ENCODE measurements at places on chromosomes 7 and 10.
A peak's percentile ranks its signal among the peaks of the same experiment; 100 is the strongest.

DNA sequence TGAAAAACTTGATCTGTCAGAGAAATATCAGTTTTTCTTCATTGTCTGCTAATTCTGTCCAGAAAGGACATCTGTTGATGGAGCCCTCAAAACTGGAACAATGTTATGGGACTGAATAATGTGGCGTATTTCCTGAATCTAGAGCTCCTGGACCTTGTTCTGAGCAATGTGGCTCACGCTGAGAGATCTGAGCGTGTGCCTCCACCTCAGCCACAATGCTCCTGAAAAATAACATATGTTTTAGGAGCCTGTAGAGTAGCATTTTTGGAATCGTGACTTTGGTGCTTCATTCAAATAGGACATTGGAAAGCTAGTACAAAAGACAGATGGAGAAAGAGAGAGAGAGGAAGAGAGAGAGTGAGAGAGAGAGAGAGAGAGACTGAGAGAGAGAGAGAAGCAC is 110.3 kb downstream of the BMPER start:
- DNase-seq: no peak

GRCh38 chr7:148623586-148624282 is 33.2 kb downstream of the C7orf33 start:
- DNase-seq: peak; percentile 26

GRCh38 chr10:74150204-74150989 is at the start of gene AP3M1:
Gene AP3M1, minus strand, starts transcription at chr10:74150828. Its CDS starts 12,449 bp downstream, at chr10:74138379.
- no peak for DNase-seq

GRCh38 chr10:126101736-126102135 is 205.4 kb downstream of the FANK1 start:
- no peak for DNase-seq

DNA sequence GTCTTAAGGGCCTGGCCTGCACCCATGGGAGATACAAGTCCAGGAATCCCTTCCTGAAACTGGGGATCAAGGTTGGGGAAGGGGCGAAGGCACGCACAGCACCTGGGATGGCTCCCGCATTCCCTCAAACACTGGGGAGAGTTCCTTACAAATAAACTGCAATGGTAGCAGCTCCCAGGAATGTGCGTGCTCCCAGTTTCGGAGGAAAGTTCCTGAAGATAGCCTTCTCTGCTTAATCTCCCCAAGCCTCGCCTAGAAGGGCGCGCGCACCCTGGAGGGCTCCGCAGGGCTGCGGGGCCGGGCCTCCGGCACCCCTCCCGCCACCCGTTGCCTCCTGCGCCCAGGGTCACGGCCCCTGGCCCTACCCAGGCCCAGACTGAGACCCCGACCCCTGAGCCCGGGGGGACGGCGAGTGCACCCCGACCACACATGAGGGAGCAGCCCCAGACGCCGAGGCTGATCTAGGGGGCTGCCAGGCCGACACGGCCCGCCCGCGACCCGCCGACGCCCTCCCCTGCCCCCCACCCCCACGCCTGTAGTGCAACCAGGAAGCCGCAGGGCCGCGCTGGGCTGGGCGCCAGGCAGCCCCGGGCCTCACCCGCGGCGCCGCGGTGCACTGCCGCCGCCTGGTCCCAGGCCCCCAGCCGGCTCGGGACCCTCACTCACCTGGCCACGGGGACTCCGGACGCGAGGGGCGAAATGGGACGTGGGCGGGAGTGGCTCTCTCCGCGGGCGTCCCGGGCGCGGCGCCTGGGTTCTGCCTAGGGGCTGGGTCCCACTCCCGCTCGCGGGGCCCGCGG is 460 bp downstream of the ANXA11 start:
- DNase-seq: no peak

DNA sequence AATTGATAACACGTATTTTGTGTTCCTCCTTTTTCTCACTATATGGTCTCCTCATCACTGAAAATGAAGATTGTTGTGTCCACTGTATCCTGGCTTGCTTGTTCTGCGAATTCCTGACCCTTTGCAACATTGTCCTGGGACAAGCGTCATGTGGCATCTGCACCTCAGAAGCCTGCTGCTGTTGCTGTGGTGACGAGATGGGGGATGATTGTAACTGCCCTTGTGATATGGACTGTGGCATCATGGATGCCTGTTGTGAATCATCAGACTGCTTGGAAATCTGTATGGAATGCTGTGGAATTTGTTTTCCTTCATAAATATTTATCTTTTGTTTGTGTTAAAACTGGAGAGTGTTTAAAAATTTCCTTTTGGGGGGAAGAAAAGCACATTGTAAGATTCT is 93.7 kb downstream of the MDFIC start:
- peak; percentile 65 for DNase-seq

GRCh38 chr10:47039562-47039913 is 128.3 kb downstream of the PTPN20 start:
- DNase-seq: no peak

DNA sequence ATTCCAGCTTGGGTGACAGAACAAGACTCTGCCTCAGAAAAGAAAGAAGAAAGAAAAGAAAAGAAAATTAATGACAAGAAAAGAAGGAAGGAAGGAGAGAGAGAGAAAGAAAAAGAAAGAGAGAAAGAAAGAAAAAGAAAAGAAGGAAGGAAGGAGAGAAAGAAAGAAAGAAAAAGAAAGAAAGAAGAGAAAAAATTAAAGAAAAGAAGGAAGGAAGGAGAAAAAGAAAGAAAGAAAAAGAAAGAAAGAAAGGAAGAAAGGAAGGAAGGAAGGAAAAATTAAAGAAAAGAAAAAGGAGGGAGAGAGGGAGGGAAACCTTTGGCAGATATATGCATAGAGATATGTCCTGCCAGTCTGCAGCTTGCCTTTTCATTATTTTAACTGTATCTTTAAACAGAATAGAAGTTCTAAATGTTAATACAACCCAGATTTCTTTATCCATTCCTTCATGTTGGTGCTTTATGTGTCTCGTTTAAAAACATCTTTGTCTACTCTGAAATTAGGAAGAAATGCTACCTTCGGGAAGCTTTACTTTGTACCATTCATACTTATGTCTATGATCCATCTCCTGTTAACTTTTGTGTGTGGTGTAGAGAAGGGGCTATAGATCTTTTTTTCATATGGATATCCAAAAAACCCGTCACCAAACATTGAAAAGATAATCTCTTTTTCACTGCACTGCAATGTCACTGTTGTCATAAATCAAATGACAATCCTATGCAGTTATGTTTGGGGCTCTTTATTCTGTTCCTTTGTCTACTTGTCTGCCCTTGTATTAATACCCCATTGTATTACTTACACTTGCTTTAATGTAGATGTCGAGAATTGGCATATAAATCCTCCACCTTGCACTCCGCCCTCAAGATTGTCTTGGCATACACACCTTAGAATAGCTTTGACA is 70.8 kb downstream of the VSTM4 start:
- no peak for DNase-seq

- peak; percentile 48 for DNase-seq
These were observed 107.1 kb upstream of the FAM20C start for GRCh38 chr7:85074-85882.

DNA sequence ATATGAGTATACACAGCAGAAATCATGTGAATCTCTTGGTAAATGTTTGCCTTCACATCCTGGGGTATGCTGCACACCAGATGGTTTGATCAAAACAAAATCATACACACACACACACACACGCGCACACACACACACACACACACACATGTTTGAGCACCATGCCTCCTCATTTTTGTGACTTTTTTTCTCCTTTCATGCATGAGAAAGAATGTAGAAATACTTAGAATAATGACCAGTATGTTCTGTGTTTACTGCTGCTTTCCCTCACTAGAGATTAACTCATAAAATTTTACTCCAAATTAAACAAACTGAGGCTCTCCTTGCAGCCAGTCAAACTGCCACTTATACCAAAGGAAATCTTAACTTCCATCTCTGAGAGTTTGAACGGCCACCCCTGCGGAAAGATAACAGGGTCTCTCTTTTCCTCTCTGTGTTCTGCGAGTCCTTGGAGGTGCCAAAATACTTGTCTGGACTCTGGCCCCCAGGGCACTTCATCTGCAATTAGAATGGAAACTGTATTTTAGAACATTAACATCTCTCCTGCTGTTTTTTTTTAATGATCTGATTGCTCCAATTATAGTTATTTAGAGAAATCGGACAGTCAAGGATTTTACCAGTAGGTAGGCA is 320.8 kb upstream of the NFE2L3 start:
- no peak for DNase-seq

GRCh38 chr7:112162784-112163506 is 43.3 kb downstream of the DOCK4 start:
- DNase-seq: no peak

DNA sequence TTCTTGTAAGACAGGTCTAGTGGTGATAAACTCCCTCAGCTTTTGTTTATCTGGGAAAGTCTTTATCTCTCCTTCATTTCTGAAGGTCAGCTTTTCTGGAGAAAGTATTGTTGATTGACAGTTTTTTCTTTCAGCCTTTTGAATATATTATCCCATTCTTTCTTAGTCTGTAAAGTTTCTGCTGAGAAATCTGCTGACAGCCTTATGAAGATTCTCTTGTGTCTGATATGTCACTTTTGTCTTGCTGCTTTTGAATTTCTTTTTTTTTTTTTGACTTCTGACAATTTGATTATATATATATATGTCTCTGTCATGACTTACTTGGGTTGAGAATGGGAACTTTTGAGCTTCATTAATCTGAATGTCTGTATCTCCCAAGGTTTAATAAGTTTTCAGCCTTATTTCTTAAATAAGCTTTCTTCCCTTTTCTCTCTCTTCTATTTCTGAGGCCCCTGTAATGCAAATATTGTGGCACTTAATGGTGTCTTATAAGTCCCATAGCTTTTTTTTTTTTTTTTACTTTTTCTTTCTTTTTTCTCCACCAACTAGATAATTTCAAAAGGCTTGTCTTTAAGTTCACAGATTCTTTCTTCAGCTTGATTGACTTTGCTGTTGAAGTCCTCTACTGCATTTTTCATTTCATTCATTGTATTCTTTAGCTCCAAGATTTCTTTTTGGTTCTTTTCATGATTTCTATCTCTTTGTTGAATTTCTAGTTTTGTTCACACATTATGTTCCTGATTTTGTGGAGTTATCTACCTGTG is 81.4 kb upstream of the IL6 start:
- no peak for DNase-seq

- no peak for DNase-seq
These were observed 100.1 kb downstream of the BTRC start for GRCh38 chr10:101453791-101454718.

GRCh38 chr10:81127931-81128330 is 590.2 kb downstream of the SH2D4B start:
- no peak for DNase-seq

DNA sequence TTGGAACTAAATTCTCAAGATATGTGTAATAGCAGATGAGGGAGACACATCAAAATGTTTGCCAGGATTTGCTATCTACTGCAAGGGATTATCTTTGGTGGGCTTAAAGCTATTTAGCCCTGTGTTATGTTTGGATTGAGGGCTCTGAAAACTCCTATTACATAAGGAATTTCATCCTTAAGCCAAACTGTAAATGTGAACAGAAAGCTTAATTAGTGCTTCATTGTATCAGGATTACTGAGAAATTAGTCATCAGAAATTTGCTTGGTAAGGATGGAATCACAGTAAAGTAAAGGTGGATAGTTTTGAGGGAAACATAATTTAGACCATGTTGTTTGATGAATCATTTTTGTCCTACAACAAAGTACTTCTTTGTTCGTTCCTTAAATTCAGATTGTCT is 8.3 kb downstream of the ANKRD7 start:
- DNase-seq: no peak

DNA sequence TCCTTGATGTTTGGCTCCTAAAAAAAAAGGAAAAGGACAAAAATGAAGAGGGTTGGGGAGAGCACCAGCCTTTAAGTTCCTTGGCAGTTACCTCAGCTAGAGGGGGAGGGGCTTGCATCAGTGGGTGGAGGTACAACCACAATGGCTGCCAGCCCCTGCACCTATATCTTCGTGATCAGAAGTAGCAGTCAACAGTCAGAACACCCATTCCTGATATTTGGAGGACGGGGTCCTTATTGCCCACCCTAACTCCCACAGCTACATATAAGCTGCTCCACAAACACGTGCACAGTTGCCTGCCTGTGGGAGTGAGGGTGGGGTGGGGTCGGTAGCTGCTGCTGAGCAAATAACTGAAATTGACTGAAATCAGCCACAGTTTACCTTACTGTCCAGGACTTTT is 26.2 kb downstream of the C1GALT1 start:
- no peak for DNase-seq

GRCh38 chr7:71326595-71326994 is 194.7 kb downstream of the GALNT17 start:
- no peak for DNase-seq

DNA sequence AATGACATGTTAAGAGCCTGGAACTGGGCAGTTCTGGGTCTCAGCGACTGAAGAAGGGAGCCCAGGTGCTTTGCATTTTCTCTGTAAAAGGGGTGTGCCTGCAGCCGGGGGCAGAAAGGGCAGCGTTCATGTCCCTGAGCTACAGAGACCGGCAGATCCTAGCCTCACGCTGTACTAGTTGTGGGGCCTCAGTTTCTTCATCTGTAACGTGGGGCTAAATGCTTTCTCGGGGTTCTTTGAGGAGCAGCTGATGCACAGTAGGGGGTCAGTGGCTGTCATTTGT is 79.6 kb downstream of the NEURL1 start:
- DNase-seq: no peak

- DNase-seq: no peak
These were observed 18.8 kb downstream of the MYO3A start for GRCh38 chr10:25952857-25953256.

DNA sequence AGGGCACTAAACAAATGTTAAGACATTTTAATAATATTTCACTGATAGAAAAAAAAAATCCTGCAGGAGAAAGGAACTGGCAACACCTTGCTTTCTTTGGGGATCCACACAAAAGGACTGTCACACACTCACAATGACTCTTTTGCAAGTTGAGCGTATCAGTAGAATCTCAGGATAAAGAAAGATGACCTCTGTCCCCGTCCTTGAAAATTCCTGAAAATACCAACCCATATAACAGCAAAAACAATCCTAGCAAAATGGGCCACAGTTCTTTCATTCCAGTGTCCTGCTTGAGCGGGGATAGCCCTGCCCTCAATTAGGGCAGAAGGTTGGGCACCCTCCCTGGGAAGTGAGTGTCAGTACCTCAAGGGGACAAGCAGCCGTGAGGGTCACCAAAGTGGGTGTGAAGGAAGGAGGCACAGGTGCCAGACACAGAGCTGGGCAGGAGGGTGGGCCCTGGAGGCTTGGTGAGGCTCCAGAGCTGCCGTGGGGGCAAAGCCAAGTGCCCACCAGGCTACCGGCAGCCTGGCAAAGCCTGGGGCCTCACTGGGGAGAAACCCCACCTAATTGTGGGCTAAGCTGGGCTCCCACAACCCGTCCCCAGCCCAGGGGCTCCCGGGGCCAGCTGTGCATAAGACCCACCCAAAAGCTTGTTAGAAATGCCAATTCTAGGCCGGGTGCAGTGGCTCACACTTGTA is 2.8 kb downstream of the WDR86 start:
- no peak for DNase-seq

- DNase-seq: peak; percentile 73
These were observed 169.3 kb downstream of the SH3PXD2A start for GRCh38 chr10:103685880-103686669.

- no peak for DNase-seq
These were observed 36.8 kb downstream of the AFAP1L2 start for GRCh38 chr10:114367351-114368056.

- no peak for DNase-seq
These were observed 461.4 kb downstream of the GRM8 start for GRCh38 chr7:126791306-126791705.
